ENCODE measurements at places on chromosomes 3 and 15.

DNA sequence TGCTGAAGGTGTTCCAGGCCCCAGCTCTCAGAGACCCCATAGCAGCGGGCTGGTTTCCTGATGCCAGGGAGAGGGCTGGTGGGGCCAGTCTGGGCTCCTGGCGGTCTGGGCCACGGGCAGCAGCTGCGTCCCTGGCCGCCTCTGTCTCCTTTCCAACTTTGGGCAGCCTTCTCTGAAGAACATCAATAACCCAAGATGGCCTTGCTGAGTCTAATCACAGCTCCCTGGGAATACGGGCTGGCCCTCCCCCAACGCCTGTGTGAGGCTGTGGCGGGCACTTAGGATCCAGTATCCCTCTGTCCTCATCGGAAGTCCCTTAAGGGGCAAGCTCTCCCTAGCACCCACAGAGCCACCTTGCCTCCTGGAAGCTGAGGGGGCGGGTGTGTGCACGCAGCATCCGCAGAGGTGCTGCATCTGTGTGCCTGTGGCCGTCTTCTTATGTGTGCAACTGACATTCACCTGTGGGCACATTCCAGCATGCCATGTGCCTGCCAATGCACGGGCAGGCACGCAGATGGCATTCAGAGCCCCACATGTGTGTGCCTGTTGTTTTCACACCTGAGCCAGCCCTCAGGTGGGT is 2.1 kb downstream of the ATP2B2 start:
- no peak for DNase-seq
- H3K4me3 ChIP-seq: no peak overlapping the region
- no peak overlapping the region for H3K27ac ChIP-seq
- peaks cover 23% of the 10 kb centered on the region for H3K27me3 ChIP-seq

DNA sequence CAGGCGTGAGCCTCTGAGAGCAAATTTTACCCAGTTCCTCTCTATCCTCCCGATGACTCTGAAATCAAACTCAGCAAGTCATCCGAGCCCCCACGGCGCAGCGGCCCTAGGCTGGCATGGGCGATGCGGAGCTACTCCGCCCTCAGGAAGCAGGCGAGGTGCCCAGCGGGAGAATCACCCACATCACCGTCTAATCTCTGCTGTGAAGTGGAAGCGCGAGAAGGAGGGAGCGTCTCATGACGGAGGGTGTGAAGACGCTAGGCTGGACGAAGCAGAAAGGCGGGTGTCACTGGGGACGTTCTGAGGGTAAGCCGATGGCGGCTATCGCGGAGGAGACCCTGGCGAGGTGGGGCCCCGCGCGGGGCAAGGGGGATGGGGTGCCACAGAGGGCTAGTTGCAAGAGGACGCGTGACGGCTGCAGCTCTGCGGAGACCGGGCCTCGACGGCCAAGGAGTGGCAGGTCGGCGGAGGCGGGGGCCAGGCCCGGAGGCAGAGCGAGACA is 9.1 kb upstream of the GNAI2 start:
- peaks cover 13% of the 10 kb centered on the region for H3K27me3 ChIP-seq
- no peaks in the 10 kb centered on the region for H3K36me3 ChIP-seq
- DNase-seq: peak; percentile 38
- peak overlapping the region; percentile 93 for H3K27ac ChIP-seq
- H3K4me1 ChIP-seq: peaks cover 26% of the 10 kb centered on the region

GRCh38 chr3:177440456-177441104 is 243.3 kb upstream of the TBL1XR1 start:
- DNase-seq: no peak
- no peaks in the 10 kb centered on the region for H3K27me3 ChIP-seq
- no peaks in the 10 kb centered on the region for H3K36me3 ChIP-seq
- no peaks in the 10 kb centered on the region for H3K4me1 ChIP-seq
- H3K4me3 ChIP-seq: no peak overlapping the region

- H3K27ac ChIP-seq: no peak overlapping the region
- H3K36me3 ChIP-seq: no peaks in the 10 kb centered on the region
- H3K4me1 ChIP-seq: no peaks in the 10 kb centered on the region
- H3K27me3 ChIP-seq: peaks cover 16% of the 10 kb centered on the region
- DNase-seq: no peak
Measured at GRCh38 chr15:58171476-58172061, 33.4 kb downstream of the AQP9 start.

- peak overlapping the region; percentile 90 for H3K27ac ChIP-seq
- H3K27me3 ChIP-seq: no peaks in the 10 kb centered on the region
- DNase-seq: peak; percentile 70
- peak overlapping the region; percentile 94 for H3K4me3 ChIP-seq
- H3K4me1 ChIP-seq: peaks cover 48% of the 10 kb centered on the region
- H3K36me3 ChIP-seq: peaks cover 51% of the 10 kb centered on the region
Measured at GRCh38 chr3:49411535-49411967, 225 bp downstream of the RHOA start.

- no peak overlapping the region for H3K27ac ChIP-seq
- H3K36me3 ChIP-seq: peaks cover 3% of the 10 kb centered on the region
- no peak for DNase-seq
Measured at GRCh38 chr15:85788771-85789495, 5.8 kb downstream of the KLHL25 start.

GRCh38 chr3:4006288-4006687 is 207.1 kb downstream of the LRRN1 start:
- H3K4me3 ChIP-seq: no peak overlapping the region
- H3K27me3 ChIP-seq: no peaks in the 10 kb centered on the region
- no peaks in the 10 kb centered on the region for H3K36me3 ChIP-seq
- no peak overlapping the region for H3K27ac ChIP-seq
- H3K4me1 ChIP-seq: no peaks in the 10 kb centered on the region
- DNase-seq: no peak

- H3K4me1 ChIP-seq: no peaks in the 10 kb centered on the region
- no peak overlapping the region for H3K27ac ChIP-seq
- H3K36me3 ChIP-seq: no peaks in the 10 kb centered on the region
- no peaks in the 10 kb centered on the region for H3K27me3 ChIP-seq
- DNase-seq: no peak
Measured at GRCh38 chr3:148333091-148333490, 364.6 kb upstream of the AGTR1 start.

DNA sequence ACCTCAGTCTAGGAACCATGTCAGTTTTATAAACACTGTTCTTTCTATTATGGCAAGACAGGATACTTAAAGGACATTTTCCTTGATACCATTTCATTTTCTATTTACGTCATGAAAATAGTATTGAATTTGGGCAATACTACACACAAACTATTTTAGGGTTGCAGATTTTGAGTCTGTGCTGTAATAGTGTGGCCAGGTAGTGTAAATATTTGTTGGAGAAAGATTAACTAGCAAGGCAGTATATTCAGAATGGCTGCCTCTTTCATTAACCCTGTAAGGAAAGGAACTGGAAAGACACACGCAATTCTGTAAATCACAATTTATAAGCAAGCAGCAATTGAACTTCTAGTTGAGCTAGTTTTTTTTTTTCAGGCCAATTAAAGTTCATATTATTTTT is 2.0 kb downstream of the CTXND1 start:
- H3K27ac ChIP-seq: no peak overlapping the region
- H3K4me3 ChIP-seq: no peak overlapping the region
- H3K27me3 ChIP-seq: peaks cover 64% of the 10 kb centered on the region
- no peaks in the 10 kb centered on the region for H3K36me3 ChIP-seq

GRCh38 chr3:155022896-155023295 is 57.2 kb upstream of the MME start:
- no peaks in the 10 kb centered on the region for H3K27me3 ChIP-seq
- no peak overlapping the region for H3K4me3 ChIP-seq
- H3K27ac ChIP-seq: no peak overlapping the region
- no peak for DNase-seq
- H3K4me1 ChIP-seq: no peaks in the 10 kb centered on the region

- peaks cover 4% of the 10 kb centered on the region for H3K4me1 ChIP-seq
- H3K27me3 ChIP-seq: peaks cover 16% of the 10 kb centered on the region
- H3K36me3 ChIP-seq: peaks cover 2% of the 10 kb centered on the region
- H3K27ac ChIP-seq: no peak overlapping the region
Measured at GRCh38 chr3:194056731-194057415, 79.1 kb upstream of the HES1 start.

GRCh38 chr3:187132666-187133065 is 6.6 kb downstream of the RPL39L start:
- peaks cover 52% of the 10 kb centered on the region for H3K4me1 ChIP-seq
- H3K36me3 ChIP-seq: peaks cover 80% of the 10 kb centered on the region
- H3K27ac ChIP-seq: peak overlapping the region; percentile 73
- DNase-seq: no peak

- H3K36me3 ChIP-seq: peaks cover 41% of the 10 kb centered on the region
- no peak overlapping the region for H3K4me3 ChIP-seq
- DNase-seq: no peak
- peaks cover 16% of the 10 kb centered on the region for H3K4me1 ChIP-seq
Measured at GRCh38 chr15:64857421-64857820, 15.7 kb downstream of the PLEKHO2 start.

DNA sequence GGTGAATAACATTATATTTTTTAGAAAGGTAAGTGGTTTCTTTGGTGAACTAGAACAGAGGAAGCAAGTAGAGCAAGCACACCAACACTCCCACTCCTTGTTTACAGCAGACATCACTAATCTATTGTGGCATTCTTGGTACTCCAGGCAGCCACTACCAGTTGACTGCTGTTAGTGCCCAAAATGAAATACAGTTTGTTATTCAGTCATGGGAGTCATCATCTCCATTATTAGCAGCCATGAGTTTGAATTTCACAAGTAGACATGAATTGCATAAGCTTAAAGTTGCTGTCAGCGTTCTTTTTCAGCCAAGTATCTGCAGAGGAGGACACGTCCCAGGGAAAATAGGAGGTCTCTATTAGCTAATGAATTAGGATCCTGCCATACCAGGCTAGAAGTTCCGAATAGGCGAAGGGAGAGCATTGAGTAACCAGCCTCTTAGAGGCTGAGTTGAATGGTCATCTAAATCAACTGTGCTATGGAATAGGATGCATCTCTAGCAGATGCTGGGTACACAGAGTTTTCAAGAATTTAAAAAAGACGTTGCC is 252.7 kb upstream of the ICE2 start:
- H3K4me3 ChIP-seq: no peak overlapping the region
- DNase-seq: no peak
- no peak overlapping the region for H3K27ac ChIP-seq
- H3K27me3 ChIP-seq: no peaks in the 10 kb centered on the region
- peaks cover 1% of the 10 kb centered on the region for H3K36me3 ChIP-seq
- H3K4me1 ChIP-seq: peaks cover 18% of the 10 kb centered on the region

DNA sequence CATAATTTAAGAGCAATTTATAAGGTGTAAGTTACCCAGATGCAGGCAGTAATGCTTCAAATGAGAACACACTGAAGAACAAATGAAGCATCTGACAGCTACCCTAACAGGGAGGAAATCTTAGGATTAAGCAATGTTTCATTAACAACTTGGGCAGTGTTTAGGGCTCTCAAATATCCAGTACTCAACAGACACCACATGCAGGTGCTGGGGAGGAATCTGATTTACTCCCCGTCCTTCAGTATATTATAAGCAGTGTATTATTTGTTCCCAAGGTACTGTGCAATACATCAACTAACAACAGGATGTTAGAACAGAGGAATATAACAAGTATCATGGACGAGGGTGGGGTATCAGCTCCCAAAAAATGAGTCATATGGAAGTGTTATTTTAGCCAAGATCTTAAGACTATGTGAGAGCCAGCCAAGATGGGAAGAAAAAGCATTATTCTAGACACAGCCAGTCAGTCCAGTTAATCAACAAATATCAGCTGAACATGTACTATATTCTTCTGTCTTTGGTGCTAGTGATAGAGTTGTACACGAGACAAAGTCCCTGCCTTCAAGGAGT is 20.4 kb downstream of the BTBD1 start:
- no peak for DNase-seq
- H3K36me3 ChIP-seq: peaks cover 52% of the 10 kb centered on the region
- H3K4me3 ChIP-seq: no peak overlapping the region
- H3K27ac ChIP-seq: no peak overlapping the region
- peaks cover 2% of the 10 kb centered on the region for H3K4me1 ChIP-seq

DNA sequence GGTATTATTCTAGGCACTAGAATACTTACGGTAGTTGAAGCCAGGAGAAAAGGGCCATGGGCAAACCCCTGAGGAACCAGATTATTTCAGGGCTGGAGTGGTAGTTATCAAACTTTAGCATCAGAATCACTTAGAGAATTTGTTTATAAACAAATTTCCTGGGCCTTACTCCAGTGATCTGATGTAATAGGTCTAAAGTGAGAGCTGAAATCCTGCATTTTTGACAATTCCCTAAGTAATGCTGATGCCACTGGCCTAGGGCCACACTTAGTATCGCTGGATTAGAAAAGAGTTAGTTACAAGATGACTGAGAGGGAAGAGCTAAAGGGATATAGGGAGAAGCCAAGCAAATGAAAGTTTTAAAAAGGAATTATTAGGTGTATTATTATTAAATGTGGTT is 412.5 kb upstream of the THRB start:
- H3K4me3 ChIP-seq: no peak overlapping the region
- DNase-seq: no peak
- no peaks in the 10 kb centered on the region for H3K4me1 ChIP-seq
- no peaks in the 10 kb centered on the region for H3K36me3 ChIP-seq
- H3K27me3 ChIP-seq: no peaks in the 10 kb centered on the region

DNA sequence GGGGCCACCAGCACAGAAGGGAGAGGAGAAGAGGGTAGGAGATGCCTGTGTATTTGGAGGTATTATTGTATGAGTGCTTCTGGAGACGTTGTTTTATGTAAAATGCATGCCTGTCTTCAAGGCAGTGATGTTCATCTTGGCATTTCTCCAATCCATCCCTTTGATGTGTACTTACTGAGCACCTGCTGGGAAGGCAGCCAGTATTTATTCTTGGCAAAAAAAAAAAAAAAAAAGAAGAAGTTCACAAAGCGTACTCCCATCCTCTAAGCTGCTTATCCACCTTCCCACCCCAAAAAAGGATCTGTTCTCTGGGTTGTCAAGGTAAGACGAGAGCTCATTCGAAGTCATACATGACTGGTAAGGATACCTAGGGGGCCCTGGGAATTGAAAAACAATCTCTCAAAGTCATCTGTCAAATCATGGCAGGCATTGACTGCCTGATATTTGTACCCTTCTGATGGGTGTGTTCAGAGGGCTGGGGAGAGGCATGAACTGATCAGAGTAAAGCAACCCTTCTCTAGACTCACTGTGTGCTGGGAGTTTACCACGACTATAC is 30.0 kb upstream of the SLC6A1 start:
- H3K4me3 ChIP-seq: no peak overlapping the region
- H3K36me3 ChIP-seq: no peaks in the 10 kb centered on the region

GRCh38 chr3:169811631-169812331 is 889 bp upstream of the LRRIQ4 start:
- H3K36me3 ChIP-seq: peaks cover 12% of the 10 kb centered on the region
- H3K27me3 ChIP-seq: peaks cover 11% of the 10 kb centered on the region
- DNase-seq: no peak
- peak overlapping the region; percentile 82 for H3K27ac ChIP-seq

DNA sequence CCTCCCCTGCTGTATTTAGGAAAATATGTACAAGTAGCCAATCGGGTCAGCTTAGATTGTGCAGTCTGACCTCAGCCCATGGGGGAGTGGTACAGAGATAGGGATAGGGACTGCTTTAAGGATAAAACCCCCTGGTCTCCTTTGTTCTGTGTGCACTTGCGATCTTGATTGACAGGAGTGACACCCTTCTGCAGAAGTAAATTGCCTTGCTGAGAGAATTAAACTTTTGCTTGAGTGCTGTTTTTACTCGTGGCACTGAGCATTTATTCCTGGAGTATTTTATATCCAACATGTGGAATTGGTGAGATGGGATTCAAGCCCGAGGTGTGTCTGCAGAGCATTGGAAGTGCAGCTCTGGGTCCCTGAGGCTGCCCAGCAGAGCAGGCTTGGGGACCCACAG is 23.9 kb upstream of the RPL32 start:
- no peak overlapping the region for H3K27ac ChIP-seq
- H3K36me3 ChIP-seq: no peaks in the 10 kb centered on the region
- H3K4me3 ChIP-seq: no peak overlapping the region

- H3K27me3 ChIP-seq: no peaks in the 10 kb centered on the region
- no peak overlapping the region for H3K4me3 ChIP-seq
- H3K27ac ChIP-seq: no peak overlapping the region
- peaks cover 1% of the 10 kb centered on the region for H3K4me1 ChIP-seq
- peaks cover 21% of the 10 kb centered on the region for H3K36me3 ChIP-seq
- no peak for DNase-seq
Measured at GRCh38 chr3:107798381-107798780, 275.6 kb downstream of the BBX start.

Data from T-helper 2 cell treated with Interferon-gamma antibody and Interleukin-4, amounts not matched to agents 5 μg/mL and 100 μg/mL, for 36 hours (primary cell).